Stimulated activated CD8-positive, alpha-beta memory T cell treated with anti-CD3 and anti-CD28 coated beads, Interleukin-7, amount 100 ng/mL, for 1 hour (primary cell): ENCODE measurements at places on chromosomes 4 and X.

- DNase-seq = no peak
Measured at GRCh38 chr4:17115583-17115982, 217.1 kb upstream of the LDB2 start.

DNA sequence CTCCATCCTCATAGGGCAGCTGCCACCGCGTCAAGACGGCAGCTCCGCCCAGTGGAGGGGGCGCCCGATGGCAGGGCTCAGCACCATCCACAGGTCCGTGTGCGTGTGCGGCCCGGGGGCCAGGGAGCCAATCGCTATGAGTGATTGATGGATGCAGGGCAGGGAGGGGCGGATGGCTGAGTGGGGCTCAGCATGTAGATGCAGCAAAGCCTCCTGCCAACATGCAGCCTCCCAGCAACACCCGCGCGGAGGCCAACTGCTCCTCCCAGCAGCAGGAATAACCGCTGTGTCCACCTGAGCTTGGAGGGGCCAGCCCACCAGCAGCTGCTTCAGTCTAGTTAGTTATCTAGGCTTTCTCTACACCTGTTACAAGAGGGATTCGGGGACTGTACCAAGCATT is 77.4 kb downstream of the MTMR1 start:
- DNase-seq = no peak

GRCh38 chrX:22800806-22801205 is 199.0 kb upstream of the DDX53 start:
- no peak for DNase-seq

- no peak for DNase-seq
Measured at GRCh38 chrX:3129256-3129655, 88.0 kb downstream of the ARSF start.

GRCh38 chr4:65656008-65656407 is 14.3 kb downstream of the EPHA5 start:
- DNase-seq = no peak

DNA sequence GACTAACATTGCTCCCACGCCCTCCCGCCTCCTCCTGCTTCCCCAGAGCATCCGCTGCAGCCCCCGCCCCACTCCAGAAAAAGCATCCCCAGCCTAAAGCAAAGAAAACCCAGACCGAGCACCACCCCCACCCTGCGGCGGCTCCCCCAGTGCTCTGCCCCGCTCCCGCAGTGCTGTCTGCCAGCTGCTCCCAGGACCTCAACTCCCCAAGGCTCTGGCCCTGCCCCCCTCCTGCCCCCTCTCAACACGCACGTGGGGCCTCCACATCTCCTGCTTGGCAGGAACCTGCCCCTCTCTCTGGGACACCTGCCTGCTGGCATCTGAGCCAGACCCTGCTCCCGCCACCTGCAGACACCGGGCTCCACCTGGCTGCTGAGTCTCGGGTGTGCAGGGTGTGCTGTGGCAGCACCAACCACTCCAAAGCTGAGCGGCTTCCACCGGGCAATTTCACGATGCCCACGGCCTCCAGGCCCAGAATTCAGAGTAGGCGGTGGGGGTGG is 79.4 kb downstream of the FAM53A start:
- DNase-seq = no peak

GRCh38 chr4:79044141-79044659 is 105.0 kb upstream of the PAQR3 start:
- no peak for DNase-seq

DNA sequence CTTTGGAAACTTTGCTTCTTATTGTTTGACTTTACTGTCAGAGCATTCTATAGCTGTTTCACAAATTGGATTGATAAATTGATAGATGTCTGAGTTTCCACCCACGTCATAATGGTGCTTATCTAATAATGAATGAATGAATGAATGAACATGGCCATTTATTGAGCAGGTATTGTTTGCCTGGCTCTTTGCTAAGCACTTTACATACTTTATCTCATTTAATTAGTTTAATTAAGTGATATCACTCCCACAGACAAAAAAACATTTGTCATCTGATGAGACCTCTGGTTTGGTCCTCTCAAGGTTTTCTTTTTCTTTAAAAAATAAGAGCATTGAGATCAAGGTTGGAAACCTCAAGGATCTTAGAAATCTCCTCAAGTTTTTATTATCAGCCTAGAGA is 2.8 kb downstream of the FRAS1 start:
- no peak for DNase-seq

DNA sequence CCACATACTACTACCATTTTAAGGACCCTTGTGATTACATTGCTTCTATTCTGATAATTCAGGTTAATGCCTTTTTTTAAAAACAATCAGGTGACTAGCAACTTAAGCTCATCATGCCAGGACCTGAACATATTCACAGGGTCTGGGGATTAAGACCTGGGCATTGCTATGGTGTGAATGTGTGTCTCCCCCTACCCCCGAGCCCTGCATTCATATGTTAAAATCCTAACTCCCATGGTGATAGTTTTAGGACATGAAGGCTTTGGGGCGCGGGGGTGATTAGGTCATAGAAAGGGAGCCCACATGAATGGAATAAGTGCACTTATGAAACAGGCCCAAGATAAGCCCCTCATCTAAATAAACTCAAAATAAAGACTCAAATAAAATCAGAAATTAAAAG is 734.4 kb upstream of the PABPC4L start:
- no peak for DNase-seq

- DNase-seq = no peak
Measured at GRCh38 chrX:123742440-123742839, 9.6 kb upstream of the THOC2 start.

DNA sequence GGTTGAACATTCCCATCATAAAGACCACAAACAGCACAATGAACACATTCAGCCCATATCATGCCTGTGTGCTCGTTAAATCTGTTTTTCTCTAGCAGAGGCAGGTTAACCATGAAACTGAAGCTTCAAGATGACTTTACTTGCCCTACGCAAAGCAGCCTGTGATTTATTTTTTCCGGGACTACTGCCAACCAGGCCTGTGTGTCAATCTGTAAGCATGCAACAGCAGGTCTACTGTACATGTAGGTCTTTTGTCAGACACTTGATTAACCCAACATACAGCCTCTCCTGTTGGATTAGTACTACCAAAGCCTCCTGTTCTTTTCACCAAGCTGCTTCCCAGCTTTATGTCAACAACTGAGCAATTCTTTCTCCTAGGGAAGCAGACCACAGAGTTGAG is 85.5 kb upstream of the ACSL1 start:
- DNase-seq = no peak

- no peak for DNase-seq
Measured at GRCh38 chrX:16914058-16914457, 32.4 kb upstream of the REPS2 start.

- no peak for DNase-seq
Measured at GRCh38 chr4:186161138-186161537, 30.2 kb upstream of the CYP4V2 start.

DNA sequence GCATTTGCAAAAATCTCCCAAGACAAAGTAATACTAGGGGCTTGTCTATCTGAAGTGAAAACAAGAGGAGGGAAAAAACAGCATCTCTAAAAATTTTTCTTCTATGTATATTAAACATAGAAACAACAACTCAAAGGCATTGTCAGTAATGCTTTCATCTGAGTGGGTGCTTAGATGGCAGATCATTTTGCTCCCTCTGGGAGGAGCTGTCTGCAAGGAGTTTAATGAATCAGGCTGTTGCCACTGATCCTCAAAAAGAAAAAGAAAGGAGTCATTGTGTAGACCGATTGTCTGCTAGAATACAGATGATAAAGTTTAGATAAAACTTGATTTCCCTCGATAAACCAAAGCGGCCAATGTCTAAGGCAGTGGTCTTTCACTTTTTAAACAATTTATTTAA is 49.7 kb upstream of the KLHL8 start:
- no peak for DNase-seq

GRCh38 chr4:16852228-16852627 is 46.2 kb downstream of the LDB2 start:
- no peak for DNase-seq

GRCh38 chr4:5705647-5706320 is 2.6 kb downstream of the EVC2 start:
- DNase-seq = no peak
